ENCODE measurements at places on chromosomes 7 and 10.

GRCh38 chr7:98202367-98203195, 8.7 kb upstream of the BHLHA15 start:
- peak; percentile 73 for DNase-seq

DNA sequence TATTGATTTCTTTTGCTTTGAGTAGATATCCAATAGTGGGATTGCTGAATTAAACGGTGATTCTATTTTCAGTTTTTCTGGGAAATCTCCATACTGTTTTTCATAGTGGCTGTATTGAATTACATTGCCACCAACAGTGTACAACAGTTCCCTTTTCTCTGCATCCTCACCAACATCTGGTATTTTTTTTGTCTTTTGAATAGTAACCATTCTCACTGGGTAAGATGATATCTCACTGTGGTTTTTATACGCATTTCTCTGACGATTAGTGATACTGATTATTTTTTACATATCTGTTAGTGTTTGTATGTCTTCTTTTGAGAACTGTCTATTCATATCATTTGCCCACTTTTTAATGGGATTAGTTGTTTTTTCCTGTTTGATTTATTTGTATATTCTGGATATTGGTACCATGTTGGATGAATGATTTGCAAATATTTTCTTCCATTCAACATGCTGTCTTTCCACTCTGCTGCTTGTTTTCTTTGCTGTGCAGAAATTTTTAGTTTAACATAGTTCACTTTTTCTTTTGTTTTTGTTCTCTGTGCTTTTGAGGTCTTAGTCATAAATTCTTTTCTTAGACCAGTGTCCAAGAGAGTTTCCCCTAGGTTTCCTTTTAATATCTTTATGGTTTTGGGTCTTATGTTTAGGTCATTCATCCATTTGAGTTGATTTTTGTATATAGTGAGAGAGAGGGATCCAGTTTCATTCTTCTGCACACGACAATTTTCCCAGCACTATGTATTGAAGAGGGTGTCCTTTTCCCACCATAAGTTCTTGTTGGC, 584.7 kb downstream of the PHTF2 start:
- DNase-seq: no peak

DNA sequence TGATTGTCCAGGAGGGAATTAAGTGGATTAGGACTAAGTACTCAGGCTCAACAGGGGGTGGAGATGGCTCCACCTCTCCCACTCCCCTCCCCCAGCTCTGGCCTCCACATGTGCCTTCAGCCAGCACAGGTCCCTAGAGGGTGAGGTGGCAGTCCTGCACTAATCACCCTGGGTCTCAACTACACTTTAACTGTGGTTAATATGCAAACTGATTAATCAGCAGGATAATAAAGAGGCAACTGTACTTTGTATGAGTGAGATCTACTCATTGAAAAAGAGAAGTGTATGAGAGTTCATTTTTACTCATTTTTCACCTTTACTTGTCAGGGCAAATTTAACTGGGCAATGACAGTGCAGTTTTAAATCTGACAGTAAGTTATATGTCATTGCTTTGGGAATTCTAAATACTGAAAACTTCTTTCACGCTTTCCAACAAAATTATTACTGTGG, 223.8 kb upstream of the CCDC6 start:
- no peak for DNase-seq

GRCh38 chr10:100373298-100374199, 26.5 kb downstream of the SCD start:
- peak; percentile 65 for DNase-seq

GRCh38 chr10:131621784-131622624, 278.8 kb upstream of the PPP2R2D start:
- DNase-seq: no peak

DNA sequence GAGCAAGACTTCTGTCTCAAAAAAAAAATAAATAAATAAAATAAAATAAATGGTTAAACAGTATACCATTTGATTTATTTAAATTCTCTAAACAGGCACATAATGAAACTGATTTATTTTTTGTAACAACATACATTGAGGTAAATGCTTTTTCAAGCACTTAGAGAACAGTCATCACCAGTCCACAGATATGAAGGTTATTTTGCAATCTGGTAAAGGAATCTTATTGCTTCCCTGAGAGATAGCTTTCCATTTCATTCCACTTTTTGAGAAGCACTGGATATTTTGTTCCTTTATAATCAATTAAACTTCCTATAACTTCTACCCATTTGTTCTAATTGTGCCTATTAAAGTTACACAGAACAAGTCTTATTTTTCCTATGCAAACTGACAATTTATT, 5.2 kb downstream of the CEP55 start:
- no peak for DNase-seq

- no peak for DNase-seq
Measured at GRCh38 chr7:37110660-37111424, 337.8 kb downstream of the ELMO1 start.

DNA sequence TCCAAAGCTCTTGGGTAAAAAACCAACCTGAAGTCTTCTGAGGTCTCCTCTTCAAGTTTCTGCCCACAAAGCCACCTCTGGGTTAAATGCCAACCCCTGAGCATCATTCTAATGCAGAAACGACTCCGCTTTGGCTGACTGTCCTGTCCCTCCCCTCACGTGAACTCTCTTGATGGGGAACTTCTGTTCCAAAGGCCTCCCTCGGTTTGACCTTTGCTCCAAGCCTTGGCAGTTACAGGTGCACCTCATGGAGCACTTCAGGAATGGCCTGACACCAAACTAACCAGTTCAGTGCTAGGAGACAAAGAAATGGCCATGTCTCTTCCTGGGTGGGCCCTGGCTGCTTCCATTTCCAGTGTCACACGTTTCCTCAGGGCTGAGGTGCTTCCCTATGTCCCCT, 20.0 kb downstream of the CAMK2G start:
- DNase-seq: no peak

- DNase-seq: no peak
Measured at GRCh38 chr7:10706875-10707493, 266.7 kb upstream of the PHF14 start.

GRCh38 chr7:97851683-97852082, 20.5 kb downstream of the ASNS start:
- DNase-seq: no peak

DNA sequence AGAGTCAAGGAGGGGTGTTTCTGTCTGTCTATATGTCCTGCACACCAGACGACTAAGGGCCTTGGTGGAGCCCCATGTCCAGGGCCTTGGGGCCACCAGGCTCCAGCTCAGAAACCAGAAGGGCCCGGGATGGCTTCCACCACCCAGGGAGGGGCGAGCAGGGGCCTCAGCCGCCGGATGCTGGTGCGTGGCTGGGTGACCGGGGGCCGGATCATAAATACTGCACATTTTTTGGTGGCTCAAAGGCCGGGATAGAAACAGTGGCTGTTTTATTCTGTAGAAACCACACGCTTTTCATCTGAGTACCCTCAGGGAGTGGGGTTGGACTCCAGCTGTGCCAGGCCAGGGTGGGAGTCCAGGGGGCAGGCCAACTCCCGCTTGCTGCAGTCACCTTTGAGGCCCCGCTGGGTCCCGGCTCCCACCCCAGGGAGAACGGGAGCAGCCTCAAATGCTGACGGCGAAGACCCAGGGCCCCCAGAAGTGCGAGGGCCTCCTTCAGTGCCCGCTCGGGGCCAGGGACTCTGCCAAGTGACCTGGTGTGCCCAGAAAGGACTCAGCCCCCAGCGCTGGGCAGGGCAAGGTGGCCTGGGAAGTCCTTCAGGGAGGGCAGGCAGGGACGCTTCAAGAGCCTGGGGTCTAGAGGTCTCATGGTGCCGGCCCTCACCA, 28.2 kb downstream of the PDGFA start:
- no peak for DNase-seq

DNA sequence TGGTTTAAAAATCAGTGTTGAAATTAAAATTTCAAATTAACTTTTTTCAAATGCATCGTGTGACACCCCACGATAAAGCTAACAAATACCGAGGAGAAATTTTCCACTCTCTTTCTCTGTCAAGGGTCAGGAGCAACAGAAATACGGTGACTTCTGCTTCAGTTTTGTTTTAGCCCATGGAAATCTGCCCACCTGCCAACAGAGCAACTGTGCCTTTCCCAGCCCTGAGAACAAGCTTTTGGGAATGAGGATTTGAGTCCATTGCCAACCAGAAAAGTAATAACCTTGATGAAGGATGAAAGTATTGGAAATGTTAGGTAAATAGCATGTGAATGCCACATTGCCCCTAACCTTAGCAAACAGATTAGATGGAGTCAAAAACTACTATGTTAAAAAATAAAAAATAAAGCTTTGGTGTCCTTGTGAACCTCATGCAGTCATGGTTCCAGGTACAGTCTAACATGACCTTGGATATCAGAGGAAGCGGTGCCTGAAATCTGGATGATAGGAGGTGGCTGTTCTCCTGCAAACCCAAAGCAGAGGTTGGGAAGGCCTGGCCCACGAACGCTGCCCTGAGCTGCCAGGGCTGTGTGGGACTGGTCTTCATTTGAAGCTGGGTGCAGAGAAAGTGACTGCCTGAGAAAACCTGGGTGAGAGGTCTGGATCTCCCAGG, 296.8 kb downstream of the ELMO1 start:
- DNase-seq: no peak

DNA sequence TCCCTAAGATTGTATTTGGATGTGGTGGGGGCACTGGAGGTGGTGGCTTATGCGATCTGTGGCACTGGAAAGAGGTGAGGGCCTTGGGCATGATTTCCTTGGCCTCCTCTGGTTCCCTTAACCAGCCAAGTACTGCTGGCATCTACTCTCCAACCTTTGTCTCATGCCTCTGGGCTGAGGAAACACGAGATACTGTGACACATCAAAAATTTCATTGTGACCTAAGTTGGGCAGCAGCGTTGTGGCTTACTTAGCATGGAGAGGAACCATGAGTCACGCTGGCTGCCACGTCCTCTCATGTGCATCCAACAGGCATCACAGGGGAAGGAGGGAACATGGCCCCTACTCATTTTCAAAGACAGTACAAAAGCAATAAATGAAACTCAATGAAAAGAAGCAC, 29.7 kb upstream of the GSDME start:
- no peak for DNase-seq

- no peak for DNase-seq
Measured at GRCh38 chr10:3167611-3168330, 4.8 kb downstream of the PITRM1 start.

GRCh38 chr7:104895522-104896236, 118.3 kb upstream of the KMT2E start:
- DNase-seq: no peak

DNA sequence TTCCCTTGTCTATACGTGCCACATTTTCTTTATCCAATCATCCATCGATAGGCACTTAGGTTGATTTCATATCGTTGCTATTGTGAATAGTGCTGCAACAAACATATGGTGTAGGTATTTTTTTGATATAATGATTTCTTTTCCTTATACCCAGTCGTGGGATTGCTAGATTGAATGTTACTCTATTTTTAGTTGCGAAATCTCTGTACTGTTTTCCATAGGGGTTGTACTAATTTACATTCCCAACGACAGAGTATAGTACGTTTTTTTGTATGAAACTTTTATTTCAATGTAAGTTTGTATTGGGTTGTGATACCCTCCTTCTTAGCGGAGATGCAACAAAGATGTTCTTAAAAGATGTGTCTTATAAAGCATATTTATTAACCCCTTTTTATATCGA, 30.0 kb downstream of the AKR1B1 start:
- DNase-seq: no peak

DNA sequence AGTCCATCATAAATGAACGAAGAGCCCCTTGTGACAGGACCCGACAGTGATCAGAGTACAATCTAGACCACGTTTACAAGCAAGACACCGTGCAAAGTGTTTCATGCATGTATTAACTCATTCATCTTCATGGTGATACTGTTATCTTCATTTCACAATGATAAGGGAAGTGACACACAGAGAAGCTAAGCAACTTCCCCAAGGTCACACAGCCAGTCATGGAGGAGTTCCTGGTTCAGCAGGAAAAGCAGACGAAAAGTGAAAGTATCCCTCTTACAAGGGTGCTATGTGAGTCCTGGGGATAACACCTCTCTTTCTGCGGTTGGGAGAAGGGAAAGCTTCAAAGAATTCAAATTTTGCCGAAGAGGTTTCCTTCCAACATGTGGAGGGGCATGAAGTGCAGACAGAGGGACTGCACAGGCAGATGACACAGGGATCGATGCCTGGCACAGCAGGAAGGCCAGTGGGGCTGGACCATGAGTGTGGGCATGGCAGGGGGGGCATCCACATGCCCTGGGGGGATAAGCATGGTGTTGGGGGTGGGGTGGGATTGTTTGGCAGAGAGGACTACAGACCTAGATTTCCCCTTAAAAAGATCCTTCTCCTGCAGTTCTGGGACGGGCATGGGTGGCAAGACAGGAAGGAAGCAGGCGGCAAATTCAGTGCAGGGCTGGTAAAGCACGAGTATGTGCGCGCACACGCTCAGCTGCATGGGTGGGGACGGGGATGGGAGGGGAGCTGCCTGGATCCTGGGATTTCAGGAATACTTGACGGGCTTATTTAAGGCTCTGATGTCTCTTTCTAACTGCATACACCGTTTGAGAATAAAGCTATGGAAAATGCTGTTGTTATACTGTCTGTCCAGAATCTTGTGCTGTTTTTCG, 33.5 kb upstream of the DDC start:
- DNase-seq: no peak

GRCh38 chr7:112020800-112021199, 185.4 kb downstream of the DOCK4 start:
- DNase-seq: no peak

DNA sequence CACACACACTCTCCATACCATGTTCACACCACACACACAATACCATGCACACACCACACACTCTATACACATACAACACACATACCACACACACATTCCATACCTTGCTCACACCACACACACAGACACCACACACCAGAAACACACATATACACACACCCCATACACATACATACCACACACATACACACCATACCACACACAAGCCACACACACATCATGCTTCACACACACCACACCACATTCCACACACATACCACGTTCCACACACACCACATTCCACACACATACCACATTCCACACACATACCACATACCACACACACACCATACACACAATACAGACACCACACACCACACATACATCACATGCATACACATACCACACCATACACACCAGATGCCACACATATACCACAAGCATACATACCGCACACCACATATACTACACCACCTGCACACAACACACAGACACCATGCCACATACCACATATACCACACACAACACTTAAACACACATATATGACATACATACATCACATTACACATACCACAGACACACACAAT, 282.7 kb downstream of the POU6F2 start:
- no peak for DNase-seq

DNA sequence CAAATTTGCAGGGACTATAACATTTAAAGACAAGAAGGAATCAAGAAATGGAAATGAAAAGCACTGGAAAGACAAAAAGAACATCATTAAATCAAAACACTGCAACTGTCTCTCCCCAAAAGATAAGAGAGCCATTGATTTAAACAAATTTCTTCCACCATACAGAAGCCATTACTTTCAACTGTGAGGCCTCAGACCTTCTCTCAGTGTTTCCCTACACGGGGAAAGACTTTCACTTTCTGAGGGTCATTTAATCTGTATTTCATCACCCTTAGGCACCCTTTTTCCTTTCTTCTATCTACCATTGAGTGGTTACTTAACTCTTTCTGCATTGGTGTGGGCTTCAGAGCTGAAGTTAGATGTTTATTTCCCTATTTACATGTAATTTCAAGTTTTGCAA, 47.5 kb downstream of the CCDC172 start:
- DNase-seq: no peak

GRCh38 chr7:69681181-69681580, 82.9 kb downstream of the AUTS2 start:
- DNase-seq: no peak

GRCh38 chr10:132117636-132118190, 52.0 kb downstream of the JAKMIP3 start:
- no peak for DNase-seq

Measured in memory B cell (primary cell).